ENCODE measurements at places on chromosomes 7 and 10.

DNA sequence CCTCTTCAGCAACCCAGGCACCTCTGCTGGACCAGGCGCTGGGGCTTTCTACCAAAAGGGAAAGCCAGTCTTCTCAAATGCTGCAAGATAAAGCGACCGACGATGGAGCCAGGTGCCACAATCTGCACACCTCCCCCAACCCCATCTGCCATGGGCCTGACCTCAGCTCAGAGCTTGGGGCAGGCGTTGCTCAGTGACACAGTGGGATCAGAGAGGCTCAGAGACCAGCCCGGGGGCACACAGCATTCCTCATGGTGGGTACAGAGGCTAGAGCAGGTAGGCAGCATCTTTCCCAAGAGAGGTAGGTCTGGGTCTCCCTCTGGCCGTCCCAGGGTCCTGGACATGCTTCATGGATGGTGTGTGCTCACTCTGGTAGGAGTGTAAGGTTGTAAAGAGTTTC is 56.3 kb downstream of the ZMIZ1 start:
- DNase-seq = no peak

DNA sequence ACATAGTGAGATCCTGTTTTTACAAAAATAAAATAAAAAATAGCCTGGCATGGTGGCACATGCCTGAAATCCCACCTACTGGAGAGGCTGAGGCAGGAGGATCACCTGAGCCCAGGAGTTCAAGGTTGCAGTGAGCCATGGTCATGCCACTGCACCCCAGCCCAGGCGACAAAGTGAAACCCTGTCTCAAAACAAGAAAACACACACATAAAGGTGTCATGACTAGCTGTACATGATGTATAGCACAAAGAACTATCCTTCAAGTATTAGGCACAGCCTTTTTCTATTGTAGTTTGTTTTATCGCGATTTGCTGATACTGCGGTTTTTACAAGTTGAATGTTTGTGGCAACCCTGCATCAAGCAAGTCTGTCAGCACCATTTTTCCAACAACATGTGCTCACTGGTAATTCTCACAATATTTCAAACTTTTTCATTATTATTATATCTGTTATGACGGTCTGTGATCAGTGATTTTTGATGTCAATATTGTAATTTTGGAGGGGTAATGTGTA is 11.5 kb upstream of the SNX13 start:
- no peak for DNase-seq

DNA sequence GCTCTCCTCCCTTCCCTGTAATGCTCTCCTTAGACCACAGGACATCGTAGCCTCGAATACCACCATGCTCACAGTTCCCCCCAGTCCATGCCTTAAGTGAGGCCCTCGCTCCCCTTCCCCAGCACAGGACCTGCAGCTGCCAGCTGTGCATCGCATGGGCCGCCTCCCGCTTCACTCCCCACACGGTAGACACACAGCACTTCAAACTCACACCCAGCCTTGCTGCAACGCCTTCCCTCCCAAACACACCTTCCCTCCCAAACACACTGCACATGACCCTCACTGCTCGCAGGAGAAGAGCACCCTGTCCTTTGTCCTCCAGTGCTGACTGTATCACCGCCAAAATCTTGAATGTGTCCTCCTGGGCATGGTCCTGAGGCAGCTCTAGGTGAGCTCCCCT is 42.6 kb downstream of the COBL start:
- DNase-seq = no peak

DNA sequence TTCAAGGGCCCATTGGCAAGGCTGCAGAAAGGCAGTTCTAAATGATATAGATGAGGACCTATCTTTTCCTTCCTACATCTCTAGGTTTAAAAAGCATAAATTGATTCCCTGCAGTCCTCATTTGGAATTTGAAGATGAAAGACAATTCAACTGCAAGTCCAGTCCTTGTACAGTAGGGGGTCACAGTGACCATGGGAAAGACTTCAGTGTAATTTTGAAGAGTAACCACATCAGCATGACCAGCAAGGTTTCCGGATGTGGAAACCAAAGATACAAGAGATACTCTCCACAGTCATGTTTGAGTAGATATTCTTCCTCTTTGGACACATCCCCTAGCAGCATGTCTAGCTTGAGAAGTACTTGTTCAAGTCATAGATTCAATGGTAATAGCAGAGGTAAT is 539.3 kb upstream of the TEX47 start:
- no peak for DNase-seq

GRCh38 chr7:147539685-147540084 is 1050.9 kb upstream of the C7orf33 start:
- no peak for DNase-seq

DNA sequence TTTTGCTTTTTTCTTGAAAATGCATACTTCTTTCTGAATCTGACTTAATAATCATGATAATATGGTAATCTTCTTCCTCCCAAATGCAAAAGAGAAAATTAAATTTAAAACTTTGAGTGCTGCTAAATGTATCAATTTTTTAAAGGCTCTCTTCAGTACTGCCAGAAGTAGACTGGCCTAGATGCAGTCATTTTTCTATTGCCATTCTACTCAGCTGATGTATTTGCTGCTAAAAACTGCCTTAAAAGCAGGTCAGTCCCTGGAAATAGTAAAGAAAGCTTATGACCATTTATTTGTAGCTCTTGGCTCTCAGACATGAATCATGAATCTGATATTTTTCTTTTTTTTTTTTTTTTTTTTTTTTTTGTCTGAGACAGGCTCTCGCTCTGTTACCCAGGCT is 28.5 kb downstream of the NAPEPLD start:
- DNase-seq = no peak

DNA sequence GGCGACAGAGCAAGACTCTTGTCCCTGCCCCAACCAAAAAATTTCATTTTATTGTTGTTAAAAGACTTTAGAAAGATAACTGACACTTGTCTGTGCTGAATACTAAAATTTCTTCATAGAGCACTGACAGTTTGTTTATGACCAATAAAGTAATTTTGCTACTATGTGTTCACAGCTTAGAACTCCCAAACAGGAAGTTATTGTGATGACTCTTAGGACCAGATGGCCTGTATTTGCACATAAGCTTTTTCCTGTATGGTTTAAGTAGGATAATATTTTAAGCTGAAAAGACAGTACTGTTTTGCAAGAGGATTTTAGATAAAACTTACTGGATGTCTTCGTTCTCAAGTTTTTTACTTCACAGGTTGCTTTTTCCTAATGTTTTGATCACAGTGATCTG is 80.7 kb downstream of the MMRN2 start:
- DNase-seq = no peak

- DNase-seq = no peak
Observed at GRCh38 chr10:129848696-129849451, 115.2 kb downstream of the EBF3 start.

DNA sequence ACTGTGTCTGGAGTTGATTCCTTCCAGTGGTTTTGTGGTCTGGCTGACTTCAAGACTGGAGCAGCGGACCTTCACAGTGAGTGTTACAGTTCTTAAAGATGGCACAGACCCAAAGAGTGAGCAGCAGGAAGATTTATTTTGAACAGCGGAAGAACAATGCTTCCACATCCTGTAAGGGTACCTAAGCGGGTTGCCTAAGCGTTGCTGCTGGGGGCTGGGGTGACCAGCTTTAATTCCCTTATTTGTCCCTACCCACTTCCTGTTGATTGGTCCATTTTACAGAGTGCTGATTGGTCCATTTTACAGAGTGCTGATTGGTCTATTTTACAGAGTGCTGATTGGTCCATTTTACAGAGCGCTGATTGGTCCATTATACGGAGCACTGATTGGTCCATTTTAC is 13.2 kb downstream of the AKR1B15 start:
- peak; percentile 19 for DNase-seq

DNA sequence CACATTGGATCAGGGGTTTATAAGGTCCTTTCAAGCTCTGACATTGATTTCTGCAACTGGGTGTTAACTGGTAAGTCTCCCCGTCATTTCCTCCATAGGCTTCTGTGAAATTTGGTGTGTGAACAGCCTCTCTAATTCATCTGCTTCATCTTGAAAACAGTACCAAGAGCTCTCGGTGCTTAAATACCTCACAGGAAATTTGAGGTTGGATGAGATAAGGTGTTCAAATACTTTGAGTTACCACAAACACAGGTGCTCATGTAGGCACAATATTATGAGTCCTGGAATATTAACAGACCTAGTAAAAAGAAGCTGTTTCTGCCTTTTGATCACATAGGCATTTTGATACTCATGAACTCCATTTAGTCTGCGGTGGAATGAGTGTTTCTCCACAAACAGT is 85.2 kb downstream of the RTKN2 start:
- peak; percentile 55 for DNase-seq

DNA sequence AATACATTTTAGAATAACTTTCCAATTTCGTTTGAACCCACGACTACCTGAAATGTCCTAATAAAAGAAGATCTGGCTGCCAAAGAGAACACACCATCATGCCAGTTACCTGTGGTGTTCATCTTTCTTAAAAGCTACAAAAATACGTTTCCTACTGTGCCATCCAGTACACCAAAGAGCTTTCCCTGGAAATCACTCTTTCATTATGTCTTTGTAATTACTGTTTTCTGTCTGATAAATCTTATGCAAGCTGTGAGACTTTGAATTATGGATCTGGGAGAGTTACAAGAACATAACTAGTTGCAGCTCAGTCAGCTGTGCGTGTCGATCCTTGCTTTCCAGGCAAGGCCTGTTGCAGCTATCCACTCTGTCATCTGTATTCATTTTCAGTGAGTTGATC is 12.5 kb upstream of the POM121L12 start:
- DNase-seq = no peak

GRCh38 chr7:12211711-12212485 is 804 bp downstream of the TMEM106B start:
- peak; percentile 48 for DNase-seq

DNA sequence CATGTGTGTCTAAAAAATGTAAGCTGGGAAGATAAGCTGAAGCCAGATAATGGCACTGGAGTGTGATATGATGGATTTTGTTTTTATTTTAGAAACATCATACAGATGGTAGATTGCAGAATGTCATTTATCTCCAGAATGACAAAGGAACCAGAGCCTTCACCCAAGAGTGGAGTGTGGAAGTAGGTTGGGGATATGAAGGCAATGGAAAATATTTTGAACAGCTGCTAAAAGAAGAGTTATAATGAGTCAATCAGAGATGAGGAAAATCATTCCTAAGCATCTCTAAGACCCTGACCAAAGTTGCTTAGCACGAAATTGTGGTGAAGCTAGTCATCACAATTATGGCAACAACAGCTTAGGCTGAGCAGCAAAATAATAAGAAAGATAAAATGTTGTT is 39.8 kb upstream of the POM121L12 start:
- no peak for DNase-seq

GRCh38 chr7:2149672-2150444 is 82.9 kb downstream of the MAD1L1 start:
- no peak for DNase-seq

- no peak for DNase-seq
Observed at GRCh38 chr10:71045204-71045809, 156.9 kb upstream of the PCBD1 start.

- DNase-seq = no peak
Observed at GRCh38 chr7:155798673-155799439, 13.4 kb downstream of the SHH start.

GRCh38 chr7:18962031-18962430 is 155.4 kb downstream of the TWIST1 start:
- DNase-seq = no peak

DNA sequence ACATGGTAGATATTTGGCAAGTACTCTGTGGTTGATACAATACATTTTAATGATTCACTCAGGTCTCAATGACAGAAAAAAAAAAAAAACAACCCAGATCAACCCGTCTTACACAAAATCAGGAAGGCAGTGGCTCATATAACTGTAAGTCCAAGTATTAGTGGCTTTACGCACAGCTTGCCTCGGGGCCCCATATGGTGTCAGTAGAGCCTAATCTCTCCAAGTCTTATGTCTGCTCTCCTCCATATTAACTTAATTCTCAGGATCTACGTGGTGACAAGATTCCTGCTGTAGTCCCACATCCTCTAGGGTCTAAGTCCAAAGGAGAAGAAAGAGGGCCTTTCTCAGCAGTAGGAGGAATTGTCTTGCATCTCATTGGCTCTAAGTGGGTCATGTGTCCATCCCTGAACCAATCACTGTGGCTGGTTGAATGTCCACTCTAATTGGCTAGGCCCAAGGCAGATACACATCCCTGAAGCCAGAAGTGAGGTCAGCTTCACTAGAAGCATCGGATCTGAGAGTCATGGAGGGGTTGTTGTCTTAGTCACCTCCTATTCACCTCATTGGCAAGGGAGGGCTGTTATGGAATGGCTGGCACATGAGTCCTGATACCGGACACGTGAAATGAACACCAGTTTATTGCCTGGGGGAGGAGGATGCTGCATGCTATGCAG is 20.5 kb upstream of the PLPP4 start:
- no peak for DNase-seq

DNA sequence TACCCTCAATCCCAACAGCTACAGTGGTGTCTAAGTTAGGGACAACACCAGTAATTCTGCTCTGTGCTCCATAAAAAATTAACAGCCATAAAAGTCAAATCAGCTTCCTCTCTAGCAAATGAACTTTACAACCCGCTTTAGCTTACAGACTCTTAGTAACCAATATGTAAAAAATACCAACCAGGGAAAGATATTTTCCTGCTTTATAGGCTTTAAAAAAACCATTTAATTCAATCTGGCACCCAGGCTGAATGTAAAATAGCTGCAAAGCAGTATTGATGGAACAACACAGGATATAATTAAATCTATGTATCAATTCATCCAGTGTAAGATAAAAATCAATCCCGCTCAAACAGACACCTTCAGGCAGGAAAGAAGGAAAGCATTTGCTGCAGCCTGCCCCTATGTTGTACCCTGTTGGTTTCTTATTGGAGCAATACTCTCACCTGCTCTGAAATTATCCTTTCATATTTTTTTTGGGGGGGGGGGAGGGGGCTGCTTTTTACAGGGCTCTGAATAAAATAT is 98.6 kb downstream of the NXPH1 start:
- no peak for DNase-seq

- no peak for DNase-seq
Observed at GRCh38 chr7:29306319-29306991, 111.9 kb downstream of the CHN2 start.

- no peak for DNase-seq
Observed at GRCh38 chr10:84497978-84498377, 169.6 kb downstream of the CCSER2 start.

- no peak for DNase-seq
Observed at GRCh38 chr7:135905858-135906257, 71.3 kb downstream of the MTPN start.

DNA sequence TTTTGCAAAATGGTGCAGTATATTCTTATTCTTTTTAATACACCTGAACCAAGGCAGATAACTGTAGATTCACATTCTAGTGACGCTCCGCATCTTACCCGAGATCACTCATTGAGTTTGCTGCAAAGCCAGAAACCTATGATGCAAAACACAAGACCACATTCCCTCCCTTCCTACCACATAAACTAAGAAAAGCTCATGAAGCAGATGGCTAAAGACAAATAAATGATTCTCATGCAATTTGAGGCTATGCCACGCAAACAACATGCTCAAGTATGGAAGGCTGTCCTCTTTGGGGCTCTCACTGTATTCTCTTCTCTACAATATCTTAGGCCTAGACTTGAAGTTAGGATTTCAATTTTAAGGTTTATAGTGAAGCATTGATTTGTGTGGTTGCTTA is 95.0 kb upstream of the BMPER start:
- no peak for DNase-seq

GRCh38 chr10:36476399-36476798 is 649.0 kb upstream of the ANKRD30A start:
- DNase-seq = no peak

All from CD8-positive, alpha-beta T cell (primary cell).